A673 (cell line): ENCODE measurements at places on chromosomes 1 and 21. TPM values are rescaled to one million over a fixed set of nuclear protein-coding genes. Genes with fewer than 3 reads are reported as not detected.

The MROH7 gene
- 0.42 TPM in 1 of 2 replicates, not detected in the other for total RNA-seq

The FMO4 gene
- 0.56 and 2.1 TPM in 2 replicates for total RNA-seq

The PFDN2 gene
- 131 and 133 TPM in 2 replicates for total RNA-seq

GRCh38 chr1:40766017-40766416, 17.6 kb upstream of the KCNQ4 start:
- DNase-seq: no peak
- peaks cover 43% of the 10 kb centered on the region for H3K36me3 ChIP-seq
- H3K4me1 ChIP-seq: peaks cover 15% of the 10 kb centered on the region

- H3K4me1 ChIP-seq: no peaks in the 10 kb centered on the region
- H3K36me3 ChIP-seq: no peaks in the 10 kb centered on the region
- no peak for DNase-seq
- no peak overlapping the region for H3K4me3 ChIP-seq
Measured at GRCh38 chr1:32969566-32969965, 5.0 kb upstream of the RNF19B start.
